HFF-Myc (cell line): ENCODE measurements at places on chromosomes 16 and 17.

- no peak for DNase-seq
Measured at GRCh38 chr16:69514356-69514755, 51.4 kb upstream of the NFAT5 start.

DNA sequence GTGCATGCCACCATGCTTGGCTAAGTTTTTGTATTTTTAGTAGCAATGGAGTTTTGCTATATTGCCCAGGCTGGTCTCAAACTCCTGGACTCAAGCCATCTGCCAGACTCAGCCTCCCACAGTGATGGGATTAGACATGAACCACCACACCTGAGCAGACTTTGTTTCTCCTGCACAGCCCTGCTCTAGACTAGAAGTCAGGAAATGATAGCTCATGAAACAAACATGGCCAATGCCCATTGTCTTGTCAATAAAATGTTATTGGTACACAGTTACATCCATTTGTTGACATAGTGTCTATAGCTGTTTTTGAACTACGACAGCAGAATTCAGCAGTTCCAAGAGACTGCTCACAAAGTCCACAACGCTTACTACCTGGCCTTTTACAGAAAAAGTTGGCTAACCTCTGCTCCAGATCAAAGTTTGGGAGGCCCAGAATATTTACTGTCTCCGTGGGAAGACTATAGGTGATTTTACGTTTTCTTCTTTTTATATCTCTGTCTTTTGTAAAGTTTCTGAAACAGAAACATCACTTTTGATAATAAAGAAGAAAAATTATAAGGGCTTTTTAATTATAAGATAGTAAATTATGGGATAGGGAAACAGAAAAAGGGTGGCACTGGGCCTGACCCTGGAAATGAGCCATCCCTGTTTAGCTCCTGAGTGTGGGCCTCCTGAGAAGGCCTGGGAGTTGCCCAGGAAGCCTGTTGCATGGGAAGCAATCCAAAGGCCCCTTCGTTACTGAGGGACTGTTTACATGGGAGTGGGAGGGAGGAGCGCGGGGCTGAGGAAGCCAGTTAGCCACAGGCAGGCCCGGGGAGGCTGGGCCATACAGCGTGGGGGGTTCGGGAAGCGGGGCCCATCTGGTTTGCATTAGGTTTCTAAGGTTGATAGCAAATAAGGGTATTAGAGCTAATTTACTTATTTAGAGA is 201.5 kb downstream of the IRF8 start:
- DNase-seq = peak; percentile 60

- no peak for DNase-seq
Measured at GRCh38 chr16:13306161-13306995, 405.0 kb downstream of the SHISA9 start.

- no peak for DNase-seq
Measured at GRCh38 chr16:8880839-8881510, 1.2 kb upstream of the LITAFD start.

DNA sequence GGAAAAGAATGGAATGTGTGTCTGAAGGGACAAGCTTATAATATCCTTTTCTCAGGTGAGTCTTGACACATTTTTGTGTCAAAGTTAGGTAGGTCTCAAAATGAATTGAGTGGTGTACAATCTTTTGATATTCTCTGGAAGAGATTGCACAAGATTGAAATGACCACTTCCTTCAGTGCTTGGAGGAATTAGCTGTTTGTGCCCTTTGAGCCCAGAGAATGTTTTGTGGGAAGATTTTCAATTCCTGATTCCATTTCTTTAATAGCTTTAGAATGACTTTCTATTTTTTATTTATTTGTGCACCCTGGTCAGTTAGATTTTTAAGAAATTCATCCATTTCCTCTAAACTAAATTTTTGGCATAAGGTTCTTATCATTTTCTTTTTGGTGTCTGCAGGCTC is 1.6 kb upstream of the CCL13 start:
- no peak for DNase-seq

GRCh38 chr17:75807861-75808260 is 23.3 kb downstream of the UNK start:
- DNase-seq = no peak

- DNase-seq = no peak
Measured at GRCh38 chr16:57577691-57578224, 35.3 kb downstream of the ADGRG5 start.

DNA sequence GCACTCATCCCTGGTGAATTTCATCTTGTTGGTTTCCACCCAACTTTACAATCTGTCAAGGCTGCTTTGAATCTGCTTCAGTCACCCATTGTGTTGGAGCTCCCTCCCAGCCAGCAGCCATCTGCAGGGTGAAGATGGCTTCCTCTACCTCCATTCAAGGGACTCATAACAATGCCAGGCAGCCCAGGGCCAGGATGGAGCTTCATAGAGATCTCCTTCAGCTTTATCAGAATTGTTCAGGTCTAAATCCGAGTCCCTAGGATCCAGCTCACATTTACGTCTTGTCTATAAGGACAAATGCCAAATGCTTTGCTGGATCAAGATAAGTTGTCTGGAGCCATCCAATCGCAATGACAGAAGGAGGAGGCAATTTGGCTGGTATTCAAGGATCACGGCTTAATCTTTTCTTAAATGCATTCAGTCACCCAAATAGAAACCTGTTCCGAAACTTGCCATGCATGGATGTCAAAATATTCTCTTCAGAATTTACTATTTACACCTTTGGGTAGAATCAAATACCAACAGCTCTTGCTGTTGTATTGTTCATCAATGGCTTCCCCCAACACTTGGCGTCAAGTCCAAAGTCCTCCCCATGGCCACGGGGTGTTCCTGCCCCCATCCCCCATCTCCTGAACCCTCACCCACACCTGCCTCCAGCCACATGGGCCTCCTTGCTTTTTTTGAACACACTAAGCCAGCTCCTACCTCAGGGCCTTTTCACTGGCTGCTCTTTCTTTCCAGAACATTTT is 3.8 kb upstream of the FAM171A2 start:
- no peak for DNase-seq

- DNase-seq = no peak
Measured at GRCh38 chr16:90048347-90048722, 28.8 kb downstream of the PRDM7 start.

DNA sequence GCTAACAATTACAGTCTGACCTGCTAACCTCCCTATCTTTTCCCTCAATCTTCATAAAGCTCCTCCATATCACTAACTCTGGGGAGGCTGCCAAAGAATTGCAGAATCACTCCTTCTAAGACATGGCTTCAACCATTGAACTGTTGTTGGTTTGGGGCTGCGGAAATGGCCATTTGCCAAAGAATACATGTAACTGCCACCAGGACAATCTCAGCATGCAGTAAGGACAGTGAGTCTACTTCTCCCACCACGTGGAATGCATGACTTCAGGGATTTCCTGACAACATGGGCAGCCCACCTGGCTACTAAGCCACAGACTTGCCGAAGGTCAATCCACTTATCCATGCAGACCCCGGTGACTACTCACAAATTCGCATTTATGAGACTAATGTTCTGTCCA is 104.3 kb upstream of the NUDT7 start:
- DNase-seq = no peak

- DNase-seq = no peak
Measured at GRCh38 chr16:56774016-56774680, 44.2 kb downstream of the NUP93 start.

- DNase-seq = peak; percentile 76
Measured at GRCh38 chr17:34306466-34306865, 12.8 kb upstream of the CCL8 start.

DNA sequence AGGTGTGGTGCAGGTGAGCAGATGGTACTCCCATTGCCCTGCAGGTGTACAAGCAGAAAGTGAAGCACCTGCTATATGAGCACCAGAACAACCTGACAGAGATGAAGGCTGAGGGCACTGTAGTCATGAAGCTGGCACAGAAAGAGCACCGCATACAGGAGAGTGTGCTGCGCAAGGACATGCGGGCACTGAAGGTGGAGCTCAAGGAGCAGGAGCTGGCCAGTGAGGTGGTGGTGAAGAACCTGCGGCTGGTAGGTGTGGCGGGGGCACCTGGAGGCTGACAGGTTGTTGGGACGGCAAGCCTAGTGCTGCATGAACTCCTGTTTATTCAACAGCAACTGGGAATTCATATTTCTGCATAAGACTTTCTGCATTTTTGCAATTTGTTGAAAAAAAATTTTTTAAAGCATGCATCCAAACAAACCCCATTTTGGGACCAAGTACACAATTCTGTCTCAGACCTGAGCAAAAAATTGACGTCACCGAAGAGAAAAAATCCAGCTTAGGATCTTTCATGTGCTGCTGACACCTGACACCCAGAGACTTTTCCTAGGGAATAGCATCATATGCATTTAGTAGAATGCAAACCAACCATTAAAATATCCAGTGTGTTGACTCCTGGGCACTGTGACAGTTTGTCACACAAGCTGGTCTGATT is 13.5 kb upstream of the DBNDD1 start:
- no peak for DNase-seq

DNA sequence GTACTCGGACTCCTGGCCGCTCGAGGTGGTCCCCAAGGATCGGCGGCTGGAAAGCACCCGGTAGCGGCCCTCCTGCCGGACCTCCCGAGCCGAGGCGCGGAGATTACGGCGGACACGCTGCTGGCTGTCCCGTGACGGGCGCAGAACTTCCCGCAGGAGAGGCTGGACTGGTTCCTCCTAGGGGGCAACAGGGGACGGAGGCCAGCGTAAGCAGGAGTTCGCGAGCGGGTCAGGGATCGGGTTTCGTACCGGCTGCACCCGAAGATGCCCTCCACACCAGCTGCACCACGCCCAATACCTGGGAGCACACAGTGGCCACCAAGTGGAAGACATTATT is 341 bp downstream of the SLC7A6OS start:
- no peak for DNase-seq

GRCh38 chr16:19406891-19407491 is 10.7 kb upstream of the TMC5 start:
- DNase-seq = no peak

- no peak for DNase-seq
Measured at GRCh38 chr16:87150681-87151280, 166.4 kb downstream of the C16orf95 start.

- DNase-seq = no peak
Measured at GRCh38 chr16:23394141-23394831, 58.7 kb downstream of the COG7 start.

GRCh38 chr17:55332296-55333041 is 67.7 kb downstream of the HLF start:
- DNase-seq = no peak

GRCh38 chr16:80739523-80739922 is 64.9 kb downstream of the CDYL2 start:
- no peak for DNase-seq

- DNase-seq = no peak
Measured at GRCh38 chr16:66923866-66924265, 1.5 kb downstream of the RRAD start.

DNA sequence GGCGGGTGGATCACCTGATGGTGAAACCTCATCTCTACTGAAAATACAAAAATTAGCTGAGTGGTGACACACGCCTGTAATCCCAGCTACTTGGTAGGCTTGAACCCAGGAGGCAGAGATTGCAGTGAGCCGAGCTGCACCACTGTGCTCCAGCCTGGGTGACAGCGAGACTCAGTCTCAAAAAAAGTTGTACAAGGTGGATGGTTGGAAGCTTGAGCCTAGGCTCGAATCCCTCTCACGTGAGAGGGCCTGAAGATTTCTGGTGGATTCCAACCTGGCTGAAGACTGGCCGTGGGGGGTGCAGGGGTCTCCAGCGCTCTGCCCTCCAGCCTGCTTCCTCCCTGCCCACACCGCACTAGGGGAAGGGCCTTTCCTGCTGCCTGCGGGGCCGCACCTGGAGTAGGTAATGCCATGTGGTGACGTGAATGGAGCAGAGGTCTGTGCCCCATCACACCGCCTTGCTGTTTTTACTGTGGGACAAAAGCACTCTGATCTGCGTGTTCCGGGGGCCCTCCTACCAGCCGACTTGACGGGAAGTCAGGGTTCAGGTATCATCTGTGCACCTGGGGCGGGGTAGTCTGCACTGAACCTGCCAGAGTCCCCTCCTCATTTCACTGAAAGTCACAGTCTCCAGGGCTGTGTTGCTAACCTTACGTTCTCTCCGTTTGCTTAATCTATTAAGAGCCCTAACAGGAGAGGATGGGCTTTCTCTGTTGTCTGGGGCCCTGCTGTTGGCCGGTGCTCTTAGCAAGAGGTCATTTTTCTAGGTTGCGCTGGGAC is 4.2 kb downstream of the RPL13 start:
- DNase-seq = no peak

DNA sequence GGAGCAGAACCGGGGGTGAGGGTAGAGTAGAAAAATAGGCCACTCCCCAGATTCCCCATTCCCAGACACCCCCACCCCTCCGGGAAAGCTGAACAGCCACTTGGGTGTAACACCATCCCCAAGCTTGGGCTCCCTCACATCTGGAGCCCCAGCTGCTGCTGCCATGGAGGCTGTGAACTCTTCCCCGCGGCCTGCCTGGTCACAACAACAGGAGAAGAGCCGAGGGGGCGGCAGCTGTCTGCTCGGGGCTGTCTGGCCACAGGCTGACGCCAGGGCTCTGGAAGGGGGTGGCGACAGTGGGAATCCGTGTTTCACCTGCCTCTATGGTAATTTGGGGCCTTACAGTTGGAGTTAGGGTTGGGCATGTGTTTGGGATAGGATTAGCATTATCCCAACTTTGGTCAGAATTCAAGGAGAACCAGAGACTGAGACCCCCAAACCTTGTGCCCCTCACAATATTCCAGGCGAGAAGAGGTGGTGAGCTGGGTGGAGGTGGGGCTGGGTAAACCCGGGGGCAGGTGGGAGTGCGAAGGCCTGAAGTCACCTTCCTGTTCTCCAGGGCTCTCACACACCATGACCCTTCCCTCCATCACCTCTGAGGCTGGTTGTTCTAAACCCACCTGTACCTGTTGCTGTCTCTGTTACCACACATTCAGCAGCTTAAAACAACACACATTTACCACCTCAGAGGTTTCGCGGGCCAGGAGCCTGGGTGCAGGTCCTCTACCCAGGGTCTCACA is 29.7 kb upstream of the NXPH3 start:
- DNase-seq = no peak

DNA sequence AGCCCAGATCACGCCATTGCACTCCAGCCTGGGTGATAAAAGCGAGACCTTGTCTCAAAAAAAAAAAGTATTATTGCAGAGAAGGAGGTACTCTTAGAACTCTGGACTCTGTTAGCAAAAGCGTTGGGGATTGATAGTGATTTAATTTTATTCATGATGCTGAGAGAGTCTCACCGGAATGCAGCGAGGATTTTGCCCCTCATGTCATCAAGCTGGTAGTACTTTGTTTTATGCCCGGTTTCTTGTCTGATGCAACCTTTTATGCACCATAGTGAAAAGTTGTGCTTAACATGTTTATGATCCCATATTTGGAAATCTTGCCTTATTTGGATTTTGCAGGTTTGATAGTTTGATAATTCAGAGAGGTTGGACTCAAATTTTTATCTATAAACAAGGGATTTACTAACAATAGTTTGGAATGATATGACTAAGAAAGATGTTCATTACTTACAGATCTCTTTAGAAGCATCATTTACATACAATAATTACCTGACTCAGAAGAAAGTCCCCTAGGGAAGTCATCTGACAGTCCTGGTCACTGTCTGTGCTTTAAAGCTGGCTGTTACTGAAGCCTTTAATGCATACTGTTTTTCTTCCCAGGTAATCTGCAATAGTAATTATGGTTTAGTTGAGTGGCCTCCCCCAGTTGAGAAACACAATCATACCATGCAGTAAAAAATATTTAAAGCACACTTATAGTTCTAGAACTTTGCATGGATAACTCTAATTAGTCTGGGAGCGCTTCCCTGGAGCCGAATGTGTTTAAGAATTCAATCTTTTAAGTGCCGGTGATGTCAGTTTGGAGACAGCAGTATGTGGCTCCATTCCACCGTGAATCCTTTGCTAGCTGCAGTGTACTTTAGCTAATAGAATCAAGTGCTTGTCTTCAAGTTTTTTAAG is 120.9 kb downstream of the PRKCA start:
- DNase-seq = no peak

GRCh38 chr17:82656266-82656665 is 8.0 kb upstream of the WDR45B start:
- DNase-seq = no peak

GRCh38 chr17:69228576-69228975 is at the start of gene ABCA10:
Gene ABCA10, minus strand, starts transcription at chr17:69228824. Its CDS starts 3,466 bp downstream, at chr17:69225358.
- no peak for DNase-seq
